ENCODE measurements at places on chromosomes 4 and X.

- no peak for DNase-seq
Observed at GRCh38 chr4:156999175-156999517, 27.5 kb upstream of the PDGFC start.

DNA sequence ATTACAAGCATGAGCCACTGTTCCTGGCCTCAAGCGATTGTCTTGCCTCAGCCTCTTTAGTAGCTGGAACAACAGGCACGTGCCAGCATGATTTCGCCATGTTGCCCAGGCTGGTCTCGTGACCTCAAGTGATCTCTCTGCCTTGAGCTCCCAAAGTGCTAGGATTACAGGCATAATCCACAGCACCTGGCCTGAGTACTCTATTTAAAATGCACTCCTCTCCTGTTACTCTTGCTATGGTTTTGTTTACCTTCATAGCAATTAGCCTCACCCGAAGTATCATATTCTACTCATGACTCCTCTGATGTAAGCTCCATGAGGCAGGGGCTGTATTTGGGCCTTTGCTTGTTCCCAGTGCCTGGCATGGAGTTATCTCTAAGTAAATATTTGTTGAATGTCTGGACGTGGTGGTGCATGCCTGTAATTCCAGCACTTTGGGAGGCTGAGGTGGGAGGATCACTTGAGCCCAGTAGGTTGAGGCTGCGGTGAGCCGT is 92.5 kb upstream of the SLC34A2 start:
- no peak for DNase-seq

DNA sequence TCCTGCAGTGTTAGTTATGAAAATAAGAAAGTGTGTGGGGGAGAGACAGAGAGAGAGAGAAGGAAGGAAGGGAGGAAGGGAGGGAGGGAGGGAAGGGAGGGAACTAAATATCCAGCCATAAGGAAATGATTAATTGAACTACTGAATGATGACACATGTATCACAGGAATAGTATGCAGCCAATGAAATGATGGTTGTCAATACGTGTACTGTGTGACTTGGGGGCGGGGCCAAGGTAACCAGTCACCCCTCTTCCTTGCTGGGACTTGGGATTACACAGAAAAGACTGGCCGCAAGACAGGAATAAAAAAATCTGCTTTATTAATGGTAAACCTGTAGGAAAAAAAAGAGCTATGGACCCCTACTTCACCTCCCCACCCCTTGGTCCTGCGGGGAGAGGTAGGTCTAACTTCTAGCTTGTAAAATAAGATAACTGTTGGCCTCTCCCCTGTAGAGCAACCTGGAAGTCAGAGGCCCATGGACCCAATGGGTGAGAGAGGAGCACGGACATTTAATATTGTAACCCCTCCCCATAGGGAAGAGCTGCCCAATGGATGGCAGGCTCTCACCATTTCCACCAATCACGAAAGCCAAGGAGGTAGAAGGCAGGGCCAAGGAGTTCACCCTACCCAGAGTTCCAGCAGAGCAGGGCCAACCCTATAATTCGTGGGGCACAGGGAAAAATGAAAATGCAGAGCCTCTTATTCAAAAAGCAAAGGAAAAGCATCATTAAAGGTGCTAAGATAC is 7.4 kb downstream of the PPP2R2C start:
- no peak for DNase-seq

DNA sequence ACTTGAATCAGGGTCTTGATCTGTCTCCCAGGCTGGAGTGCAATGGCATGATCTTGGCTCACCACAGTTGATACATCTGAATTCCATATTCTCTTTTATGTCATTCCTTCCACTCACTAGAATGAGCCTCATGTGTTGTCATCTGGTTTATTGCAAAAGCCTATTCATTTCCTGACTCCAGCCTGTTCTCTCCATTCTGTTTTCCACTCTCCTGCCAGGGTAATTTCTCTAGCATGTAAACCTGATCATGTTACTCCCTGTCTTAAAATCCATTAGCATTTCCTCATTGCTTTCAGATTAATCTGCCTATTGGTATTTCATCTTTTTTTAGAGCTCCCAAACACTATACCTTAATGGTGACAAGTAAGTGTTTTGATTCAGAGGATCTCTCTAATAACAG is 4.3 kb upstream of the DDX60L start:
- no peak for DNase-seq

DNA sequence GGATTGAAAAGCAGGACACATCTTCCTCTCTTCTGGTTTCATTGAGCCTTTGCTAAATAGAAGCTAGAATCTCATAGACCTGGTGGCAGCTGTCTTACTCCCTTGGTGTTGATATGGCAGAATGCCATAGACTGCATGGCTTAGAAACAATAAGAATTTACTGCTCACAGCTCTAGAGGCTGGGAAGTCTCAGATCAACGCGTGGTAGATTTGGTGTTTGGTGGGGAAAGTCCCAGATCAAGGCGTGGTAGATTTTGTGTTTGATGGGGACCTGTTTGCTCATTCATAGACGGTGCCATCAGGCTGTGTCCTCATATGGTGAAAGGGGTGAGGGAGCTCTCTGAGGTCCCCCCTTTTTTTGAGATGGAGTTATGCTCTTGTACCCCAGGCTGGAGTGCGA is 57.6 kb upstream of the PPP2R3B start:
- no peak for DNase-seq

DNA sequence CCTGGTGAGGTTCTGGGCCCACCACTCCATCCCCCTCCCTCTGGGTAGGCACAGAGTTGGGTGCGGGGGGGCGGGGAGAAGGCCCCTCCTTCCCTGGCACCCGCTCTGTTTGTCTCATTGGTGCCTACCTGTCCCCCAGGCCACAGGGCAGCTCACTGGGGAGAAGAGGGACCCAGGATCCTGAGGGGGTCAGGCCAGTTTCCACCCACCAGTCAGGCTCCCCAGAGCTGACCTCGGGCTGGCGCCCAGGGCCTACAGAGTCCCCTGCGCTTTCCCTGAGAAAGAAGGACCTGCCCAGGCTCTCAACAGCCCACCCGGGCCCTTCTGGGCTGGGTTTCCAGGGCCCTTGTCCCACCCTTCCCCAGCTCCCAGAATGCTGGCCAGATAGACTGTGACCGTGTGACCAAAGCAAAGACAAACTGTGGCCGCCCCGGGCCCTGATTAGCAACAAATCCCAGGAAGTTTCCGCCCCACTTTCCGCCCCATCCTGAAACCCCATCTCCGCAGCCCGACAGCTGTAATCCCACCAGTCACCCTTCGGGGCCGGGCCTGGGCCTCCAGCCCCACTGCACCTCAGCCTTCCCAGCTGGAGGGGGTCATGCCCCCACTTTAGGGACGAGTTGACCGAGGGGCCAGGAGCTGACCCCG is 33.8 kb upstream of the FGFR3 start:
- no peak for DNase-seq

DNA sequence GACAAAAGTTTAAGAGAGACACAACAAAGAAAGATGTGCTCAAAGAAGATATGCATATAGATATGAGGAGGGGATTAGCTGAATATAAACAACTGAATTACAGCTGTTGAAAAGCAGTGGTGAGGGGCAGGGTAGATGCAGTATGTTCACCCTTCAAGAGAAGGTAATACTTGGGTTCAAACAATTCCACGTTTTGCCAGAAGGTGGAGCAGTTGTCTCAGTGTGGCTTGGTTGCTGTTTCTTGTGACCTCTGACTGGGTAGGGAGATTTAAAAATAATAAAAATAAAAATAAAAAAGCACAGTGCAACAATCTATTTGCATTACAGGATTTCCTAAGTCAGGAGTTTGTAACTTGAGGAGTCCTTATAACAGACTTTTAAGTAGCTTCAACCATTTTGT is 23.3 kb downstream of the PHOX2B start:
- no peak for DNase-seq

DNA sequence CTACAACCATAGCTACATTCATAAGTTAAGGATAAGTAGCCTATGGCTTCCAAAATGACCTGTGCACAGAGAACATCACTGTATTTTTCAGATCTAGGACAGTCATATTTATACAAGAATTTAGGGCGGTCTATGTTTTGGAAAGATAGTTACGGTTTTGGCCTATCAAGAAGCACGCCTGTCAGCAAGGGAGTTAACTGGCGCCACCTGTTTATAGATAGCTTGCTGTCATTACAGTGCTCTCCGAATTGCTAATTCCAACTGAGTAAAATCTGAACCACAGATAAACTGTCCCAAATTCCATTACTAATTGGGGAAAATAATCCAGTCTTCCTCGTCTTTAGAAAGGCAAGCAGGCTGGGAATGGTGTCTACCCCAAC is 646 bp downstream of the ABCB7 start:
- DNase-seq: no peak

- DNase-seq: peak; percentile 63
Observed at GRCh38 chrX:21839334-21840192, at the start of gene MBTPS2. Gene MBTPS2, plus strand, starts transcription at chrX:21839617. Its CDS starts 118 bp downstream, at chrX:21839735.

DNA sequence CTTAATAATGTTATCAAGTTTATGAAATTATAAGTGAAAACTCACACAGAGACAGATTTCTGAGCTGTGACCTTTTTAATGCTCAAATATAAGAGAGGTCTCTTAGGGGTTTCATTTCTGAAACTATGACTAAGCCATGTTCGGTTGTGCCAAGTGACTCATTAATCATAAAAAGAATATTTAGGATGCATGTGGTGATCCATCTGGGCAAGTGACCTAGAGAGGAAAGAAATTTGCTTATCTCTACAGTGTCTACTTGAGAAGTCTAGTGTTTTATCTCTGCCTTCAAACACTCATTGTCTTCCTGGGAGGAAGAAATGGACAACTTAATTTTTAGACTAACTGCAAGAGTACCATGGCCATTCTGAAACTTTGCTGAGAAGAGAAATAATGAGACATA is 545.3 kb upstream of the GRID2 start:
- DNase-seq: no peak

- no peak for DNase-seq
Observed at GRCh38 chr4:144634978-144635747, 10.8 kb upstream of the HHIP start.

DNA sequence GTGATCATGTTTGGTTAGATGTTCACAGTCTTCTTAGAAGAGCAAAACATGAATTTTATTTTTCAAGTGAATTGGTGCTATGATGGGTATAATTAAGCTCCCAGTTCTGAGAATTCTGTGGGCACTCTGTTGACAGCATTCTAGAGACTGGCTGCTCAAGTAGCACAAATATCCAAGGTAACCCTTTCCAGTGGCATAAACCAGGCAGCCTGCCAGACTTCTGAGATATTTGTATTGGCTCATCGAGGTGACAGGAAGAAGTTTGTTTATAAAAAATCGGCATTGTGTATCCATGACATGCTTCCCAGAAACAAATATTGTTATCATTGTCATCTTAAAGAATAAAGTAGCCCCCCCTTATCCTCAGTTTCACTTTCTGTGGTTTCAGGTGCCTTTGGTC is 28.3 kb downstream of the LANCL3 start:
- no peak for DNase-seq

GRCh38 chr4:138560448-138560847 is 318.3 kb upstream of the SLC7A11 start:
- no peak for DNase-seq

- no peak for DNase-seq
Observed at GRCh38 chr4:163681208-163681821, 186.8 kb downstream of the TMA16 start.

GRCh38 chrX:40314070-40314469 is 216.3 kb upstream of the BCOR start:
- DNase-seq: no peak

DNA sequence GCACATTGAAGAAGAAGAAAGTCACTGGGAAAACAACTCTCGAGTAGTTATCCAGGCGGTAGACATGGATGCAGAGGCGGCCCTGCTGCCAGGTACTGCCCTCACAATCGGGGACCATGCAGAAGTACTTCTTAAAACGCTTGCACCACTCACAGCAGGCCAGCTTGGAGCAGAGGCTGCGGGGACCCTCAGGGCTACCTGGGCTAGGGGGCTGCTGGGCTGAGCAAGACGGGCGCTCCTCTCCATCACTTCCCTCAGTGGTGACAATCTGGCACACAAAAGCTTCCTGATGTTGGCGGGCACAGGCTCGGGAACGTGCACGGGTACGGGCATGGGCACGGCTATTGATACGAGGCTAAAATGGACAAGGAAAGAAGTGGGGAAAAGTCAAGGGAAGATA is 19.7 kb downstream of the GABRE start:
- no peak for DNase-seq

DNA sequence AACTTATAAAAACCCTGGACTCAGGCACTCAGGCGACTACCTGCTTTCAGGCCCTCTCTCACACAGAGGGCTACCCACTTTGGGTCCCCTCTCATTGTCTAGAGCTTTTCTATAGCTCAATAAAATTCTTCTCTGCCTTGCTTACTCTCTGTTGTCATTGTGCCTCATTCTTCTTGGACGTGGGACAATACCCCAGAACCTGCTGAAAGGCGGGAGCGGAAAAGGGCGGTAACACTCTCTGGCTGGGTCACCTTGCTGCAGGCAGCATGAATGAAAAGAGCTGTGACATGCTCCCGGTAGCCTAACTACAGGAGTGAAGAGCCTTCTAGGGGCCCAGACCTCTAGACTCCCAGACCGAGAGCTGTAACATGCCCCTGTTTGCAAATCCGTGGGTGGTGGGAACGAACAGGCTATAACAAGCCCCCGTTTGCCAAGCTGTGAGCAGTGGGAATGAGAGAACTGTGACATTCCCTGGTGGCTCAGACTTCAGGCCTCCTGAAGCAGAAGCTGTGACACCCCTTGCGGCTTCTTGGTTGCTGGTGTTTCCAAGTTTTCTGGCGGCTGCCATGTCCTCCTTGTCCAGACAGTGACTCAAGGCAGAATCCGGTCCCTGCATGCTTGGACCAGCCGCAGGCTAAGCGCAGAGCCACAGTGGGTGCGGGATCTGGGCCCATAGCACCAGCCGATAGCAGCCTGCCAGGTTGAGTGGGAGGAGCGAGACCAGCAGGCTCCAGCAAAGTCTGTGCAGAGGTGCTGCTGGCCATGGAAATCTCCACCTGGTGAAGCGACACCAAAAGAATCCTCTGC is 684.6 kb downstream of the ARAP2 start:
- DNase-seq: no peak

DNA sequence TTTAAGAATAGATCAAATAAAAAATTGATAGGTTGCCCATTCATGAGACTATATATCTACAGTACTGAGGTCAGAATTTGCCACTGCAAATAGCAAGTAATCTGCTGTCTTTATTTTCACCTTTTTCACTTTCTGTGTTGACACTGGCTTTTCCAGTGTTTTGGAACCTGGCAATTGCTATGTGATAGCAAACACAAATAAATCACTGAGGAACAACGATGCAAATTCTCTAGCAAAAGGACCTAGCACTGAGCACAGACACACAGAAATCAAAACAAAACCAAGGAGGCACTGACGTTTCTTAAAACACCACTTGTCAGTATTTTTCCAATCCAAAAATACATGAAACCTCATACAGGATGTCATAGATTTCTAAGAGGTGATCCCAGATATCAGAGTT is 210.7 kb downstream of the DHX15 start:
- no peak for DNase-seq

All from activated CD4-positive, CD25-positive, alpha-beta regulatory T cell (primary cell).